ENCODE measurements at places on chromosomes 3 and 15.

DNA sequence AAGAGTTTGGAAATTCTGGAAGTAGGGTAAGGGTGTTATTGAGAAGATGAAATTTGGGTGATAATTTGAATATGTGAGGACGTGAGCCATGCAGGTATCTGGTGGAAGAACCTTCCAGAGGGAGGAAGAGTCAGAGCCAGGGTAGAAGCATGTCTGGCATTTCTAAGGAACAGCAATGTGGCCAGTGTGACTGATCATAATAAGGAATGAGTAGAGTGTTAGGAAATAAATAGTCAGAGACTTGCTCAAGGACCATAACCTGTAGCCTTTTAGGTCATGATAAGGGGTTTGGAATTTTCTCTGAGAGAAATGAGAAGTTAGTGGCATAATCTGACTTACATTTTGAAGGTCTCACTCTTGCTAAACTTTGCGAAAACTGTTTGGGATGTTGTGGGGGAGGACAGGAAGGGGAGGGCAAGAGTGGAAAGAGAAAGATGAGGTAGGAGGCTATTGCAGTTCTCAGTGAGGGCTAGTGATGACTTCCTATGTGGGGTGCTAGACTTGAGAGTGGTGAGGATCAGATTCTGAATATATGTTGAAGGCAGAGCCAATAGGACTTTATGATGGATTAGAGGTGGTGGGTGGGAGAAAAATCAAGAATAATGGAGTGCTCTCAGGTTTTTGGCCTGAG lies 568.3 kb downstream of the AGBL1 start:
- no peak for DNase-seq

GRCh38 chr3:135012101-135012500 lies 217.0 kb downstream of the EPHB1 start:
- DNase-seq, result no peak

- no peak for DNase-seq
These were observed 1.9 kb upstream of the DPPA4 start for GRCh38 chr3:109339197-109339596.

GRCh38 chr15:90230071-90230494 lies 3.7 kb downstream of the CIB1 start:
- no peak for DNase-seq

- no peak for DNase-seq
These were observed 45.5 kb downstream of the TMEM39A start for GRCh38 chr3:119417771-119418512.

DNA sequence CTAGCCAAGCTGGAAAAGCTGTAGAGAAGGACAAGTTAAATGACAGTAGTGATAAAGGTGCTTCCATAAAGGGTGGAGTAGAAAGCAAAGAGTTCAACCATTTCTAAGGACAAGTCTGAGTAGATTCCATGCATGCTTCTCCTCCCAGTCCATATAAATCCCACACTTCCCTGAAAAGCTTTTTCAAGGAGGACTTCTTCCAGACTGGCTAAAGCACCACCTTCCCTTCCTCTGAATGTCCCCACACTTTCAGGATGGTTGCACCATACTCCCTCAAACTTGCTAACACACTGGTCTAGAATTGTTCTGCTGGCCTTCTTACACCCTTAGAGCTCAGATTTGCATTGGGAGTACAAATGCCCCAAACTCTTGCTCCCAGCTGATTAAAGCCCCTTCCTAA lies 40.9 kb downstream of the FBN1 start:
- DNase-seq, result no peak

DNA sequence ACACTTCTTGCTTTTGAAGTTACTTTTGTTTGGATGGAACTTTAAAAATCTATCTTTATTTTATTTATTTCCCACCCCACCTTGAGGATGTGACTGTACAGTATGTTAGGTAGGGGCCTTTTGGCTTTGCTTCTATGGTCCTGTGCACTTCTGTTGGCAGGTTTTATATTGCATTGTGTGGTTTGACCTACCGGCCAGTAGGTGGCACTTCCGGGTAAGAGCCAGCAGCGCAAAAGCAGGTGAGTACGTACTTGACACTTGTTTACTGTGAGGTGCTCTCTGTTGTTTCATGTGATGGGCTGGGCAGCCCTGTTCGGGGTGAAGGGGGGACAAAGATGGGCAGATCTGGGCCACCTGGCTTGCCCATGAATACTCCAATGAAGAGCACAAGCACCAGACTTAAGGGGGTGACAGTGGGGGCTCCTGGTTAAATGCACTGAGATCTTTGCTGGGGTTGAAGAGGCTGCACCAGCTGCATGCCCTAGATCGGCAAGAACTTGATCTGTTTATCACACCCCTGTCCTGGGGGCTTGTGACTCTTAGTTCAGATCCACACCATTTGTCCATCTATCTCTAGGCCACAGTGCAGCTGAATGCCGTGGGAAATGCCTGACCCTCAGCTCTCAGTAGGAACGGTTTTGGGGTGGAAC lies 131.6 kb downstream of the NLGN1 start:
- no peak for DNase-seq

DNA sequence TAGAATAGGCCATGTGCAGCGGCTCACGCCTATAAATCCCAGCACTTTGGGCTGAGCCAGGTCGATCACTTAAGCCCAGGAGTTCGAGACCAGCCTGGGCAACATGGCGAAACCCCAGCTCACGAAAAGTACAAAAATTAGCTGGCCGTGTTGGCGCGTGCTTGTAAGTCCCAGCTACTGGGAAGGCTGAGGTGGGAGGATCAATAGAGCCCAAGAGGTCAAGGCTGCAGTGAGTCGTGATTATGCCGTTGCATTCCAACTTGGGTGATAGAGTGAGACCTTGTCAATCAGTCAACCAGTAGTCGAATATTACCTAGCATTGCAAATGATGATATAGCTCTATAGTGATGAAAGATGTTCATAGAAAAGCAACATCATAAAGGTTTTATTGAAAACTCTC lies 51.9 kb downstream of the USP8 start:
- DNase-seq, result no peak

DNA sequence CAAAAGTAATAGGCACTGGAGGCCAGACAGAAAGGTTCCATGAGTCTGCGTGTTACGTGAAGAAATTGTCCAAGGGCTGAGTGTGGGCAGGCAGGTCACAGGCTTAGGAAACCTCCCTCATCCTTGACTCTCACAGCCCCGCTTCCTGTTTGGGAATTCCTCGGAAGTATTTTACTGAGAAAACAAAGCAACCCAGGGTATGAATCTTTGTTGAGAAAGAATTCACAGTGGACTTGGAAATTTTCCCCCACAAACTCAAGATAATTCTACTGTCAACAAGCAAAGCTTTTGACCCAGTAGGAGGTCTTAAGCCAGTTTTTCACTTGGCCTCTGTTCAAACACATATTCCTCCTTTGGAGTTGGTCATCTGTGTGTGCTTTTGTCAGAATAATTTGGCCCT lies 377.1 kb upstream of the TPM1 start:
- no peak for DNase-seq
